Omental fat pad (tissue), 4 donors: ENCODE measurements at places on chromosomes 2 and 18. TPM values are rescaled to one million over a fixed set of nuclear protein-coding genes. Genes with fewer than 3 reads are reported as not detected.

- DNase-seq = no peak
Measured at GRCh38 chr2:98507891-98508708, 63.4 kb downstream of the INPP4A start.

DNA sequence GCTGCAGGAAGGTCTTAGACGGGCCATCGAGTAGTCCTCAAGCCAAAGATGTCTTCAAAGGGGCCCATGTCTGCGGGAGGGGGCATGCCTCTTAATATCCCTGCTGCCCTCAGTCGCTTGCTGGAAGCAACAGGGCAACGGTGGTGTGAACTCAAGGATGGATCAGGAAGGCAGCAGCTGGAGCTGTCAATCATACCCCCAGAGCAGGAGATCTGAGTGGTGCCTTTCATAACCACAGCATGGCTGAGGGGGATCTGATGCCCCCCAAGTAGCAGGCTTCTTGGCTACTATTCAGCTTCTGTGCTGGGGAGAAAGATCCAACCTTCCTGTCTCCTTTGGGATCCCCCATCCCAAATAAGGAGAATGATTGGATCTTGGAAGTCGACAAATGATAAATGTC is 46.4 kb downstream of the INSIG2 start:
- no peak for DNase-seq

GRCh38 chr2:23601301-23601965 is 216.5 kb downstream of the KLHL29 start:
- no peak for DNase-seq

DNA sequence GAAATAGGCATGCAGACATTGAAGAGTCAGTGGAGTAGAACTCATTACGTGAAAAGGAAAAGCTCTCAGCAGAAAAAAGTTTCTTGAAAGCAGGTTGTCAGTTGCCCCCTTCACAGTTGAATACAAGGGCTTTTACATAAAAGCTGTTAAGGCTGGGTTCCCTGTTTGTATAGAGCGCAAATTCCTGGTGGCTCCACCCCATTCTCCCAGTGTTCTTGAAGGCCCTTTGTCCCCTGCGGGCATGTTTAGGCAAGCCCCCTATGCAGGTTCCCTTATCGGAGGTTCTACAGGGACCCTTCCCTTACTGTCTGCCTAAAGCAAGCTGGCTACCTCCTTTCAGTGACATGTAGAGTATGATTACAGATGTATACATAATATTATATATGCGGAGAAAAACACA is 497.2 kb upstream of the SYT4 start:
- DNase-seq = no peak

DNA sequence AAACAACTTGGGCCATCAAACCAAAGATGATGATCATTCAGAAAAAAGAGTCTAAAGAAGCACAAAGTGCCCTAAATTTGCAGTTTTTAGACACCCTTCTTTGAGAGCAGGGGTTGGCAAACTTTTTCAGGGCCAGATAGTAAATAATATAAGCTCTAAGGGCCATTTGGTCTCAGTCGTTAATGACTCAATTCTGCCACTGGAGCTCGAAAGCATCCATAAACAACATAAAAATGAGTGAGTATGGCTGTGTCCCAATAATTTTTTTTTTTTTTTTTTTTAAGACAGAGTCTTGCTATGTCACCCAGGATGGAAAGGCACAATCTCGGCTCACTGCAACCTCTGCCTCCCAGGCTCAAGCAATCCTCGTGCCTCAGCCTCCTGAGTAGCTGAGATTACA is 152.3 kb downstream of the DTNB start:
- no peak for DNase-seq

GRCh38 chr2:119367472-119368099 is 809 bp downstream of the DBI start:
- no peak for DNase-seq

DNA sequence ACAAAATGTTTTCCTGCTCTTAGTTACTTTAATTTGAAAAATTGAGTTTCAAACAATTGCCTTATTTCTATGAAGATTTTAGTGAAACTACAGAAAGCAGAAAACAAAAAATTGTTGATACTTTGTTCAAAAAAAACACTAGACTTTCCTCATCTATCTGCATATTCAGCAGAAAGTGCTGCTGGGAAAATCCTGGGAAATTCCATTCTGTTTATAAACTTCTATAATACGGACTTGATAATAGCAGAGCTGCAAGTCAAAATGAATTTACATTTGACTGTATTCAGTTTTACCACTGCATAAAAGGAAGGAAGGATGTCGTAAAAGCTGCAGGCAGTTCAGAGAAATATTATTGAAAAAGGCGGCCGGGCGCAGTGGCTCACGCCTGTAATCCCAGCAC is 24.9 kb upstream of the ERICH2 start:
- DNase-seq = no peak

DNA sequence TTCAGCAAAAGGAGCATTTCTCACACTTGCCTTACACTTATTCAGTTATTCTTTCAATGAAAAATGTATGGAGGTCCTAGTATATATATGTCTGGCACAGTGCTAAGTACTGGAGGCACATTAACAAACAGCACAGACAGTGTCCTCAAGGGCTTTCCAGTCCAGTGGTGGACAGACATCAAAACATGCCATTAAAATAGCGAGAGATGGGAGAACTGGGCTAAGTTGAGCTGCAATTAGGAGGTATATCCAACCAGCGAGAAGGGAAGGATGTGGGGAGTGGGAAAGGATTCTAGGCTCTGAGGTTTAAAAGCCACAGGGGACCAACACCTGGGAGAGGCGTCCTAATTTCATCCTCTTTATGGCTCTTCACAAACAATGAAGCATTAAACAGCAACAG is 127.5 kb upstream of the TTC39C start:
- no peak for DNase-seq

GRCh38 chr18:68402784-68403183 is 312.1 kb downstream of the TMX3 start:
- no peak for DNase-seq

GRCh38 chr18:76233876-76234675 is 261.0 kb downstream of the ZNF516 start:
- no peak for DNase-seq

DNA sequence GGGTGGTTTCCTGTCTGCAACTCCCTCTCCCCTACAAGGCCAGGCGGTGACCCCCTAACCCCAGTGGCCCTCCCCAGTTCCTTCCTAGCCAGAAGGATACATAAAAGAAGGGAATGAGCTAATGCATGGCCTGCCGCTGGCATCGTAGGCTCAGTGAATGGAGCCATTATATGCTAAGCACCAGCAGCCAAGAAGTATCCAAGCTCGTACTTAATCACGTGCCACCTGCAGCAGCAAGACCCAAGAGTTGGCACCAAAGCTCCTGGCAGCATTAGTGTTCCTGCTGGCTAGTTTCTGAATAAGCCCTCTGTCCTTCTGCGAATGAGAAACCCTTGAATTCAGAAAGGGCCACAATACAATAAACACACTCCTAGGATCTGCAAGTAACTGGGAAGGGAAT is 4.3 kb downstream of the DBI start:
- DNase-seq = no peak

DNA sequence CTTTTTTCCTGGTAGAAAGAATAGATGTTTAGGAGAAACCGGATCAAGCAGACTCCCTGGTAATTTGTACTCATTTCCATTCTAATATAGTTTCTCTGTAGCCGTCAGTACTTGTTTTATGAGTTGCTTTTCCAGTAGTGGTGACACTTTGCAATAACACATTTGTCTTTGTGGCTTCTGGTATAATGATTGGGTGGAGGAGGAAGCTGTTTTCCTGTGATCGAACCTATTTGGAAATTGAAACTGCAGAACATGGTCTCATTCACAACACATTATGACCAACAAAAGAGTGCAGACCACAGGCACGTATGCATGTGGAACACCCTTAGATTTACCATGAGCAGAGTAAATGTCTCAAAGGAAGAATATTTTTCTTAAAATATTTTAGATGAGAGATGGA is 7.6 kb upstream of the SERPINB12 start:
- no peak for DNase-seq

DNA sequence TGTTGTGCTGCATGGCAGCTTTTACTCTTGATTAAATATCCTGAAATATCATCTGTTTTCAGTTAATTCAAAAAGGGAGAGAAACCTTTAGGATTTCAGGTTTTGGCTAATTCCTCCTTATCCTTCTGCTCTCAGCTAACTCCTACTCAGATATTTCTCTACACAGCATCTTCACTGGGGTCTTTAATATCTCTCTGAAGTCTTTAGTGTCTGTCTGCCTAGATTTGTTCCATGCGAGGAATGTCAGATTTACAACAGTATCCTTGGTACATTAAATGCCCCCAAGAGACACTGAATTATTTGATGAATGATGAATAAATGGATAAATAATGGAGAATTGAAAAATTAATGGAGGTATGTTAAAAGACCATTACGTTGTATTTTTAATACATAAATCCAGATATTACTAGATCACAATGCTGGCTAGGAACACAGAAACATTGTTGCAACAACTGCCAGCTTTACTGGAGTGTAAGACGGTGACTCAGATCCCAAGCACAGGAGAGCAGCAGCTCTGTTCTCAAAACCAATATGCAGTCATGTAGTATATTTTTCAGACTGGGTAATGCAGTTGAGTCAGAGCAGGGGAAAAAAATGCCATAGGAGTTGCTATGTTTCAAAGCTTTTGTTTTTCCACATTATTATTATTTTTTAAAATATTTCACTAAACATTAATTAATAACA is 388.0 kb upstream of the SYT4 start:
- DNase-seq = no peak

- DNase-seq = no peak
Measured at GRCh38 chr2:171146633-171147032, 14.1 kb downstream of the TLK1 start.

DNA sequence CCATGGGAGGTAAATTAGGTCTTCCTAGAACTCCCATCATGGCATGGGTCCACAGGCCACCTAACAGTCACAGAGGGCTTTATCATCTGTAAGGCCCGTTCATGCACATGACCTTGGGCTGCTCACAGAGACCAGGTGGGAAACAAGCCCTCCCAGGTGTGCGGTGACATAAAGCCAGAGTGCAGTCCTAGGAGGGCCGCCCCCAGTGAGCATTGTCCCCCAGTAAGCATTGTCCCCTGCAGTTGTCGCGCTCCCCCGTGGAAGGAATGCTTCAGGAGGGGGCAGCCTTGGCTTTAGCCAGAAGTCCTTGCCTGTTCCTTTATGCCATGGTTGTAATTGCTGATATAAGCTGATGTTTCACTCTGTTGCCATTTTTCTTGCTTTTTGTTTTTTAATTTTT is 41.7 kb upstream of the LYPD6B start:
- no peak for DNase-seq

DNA sequence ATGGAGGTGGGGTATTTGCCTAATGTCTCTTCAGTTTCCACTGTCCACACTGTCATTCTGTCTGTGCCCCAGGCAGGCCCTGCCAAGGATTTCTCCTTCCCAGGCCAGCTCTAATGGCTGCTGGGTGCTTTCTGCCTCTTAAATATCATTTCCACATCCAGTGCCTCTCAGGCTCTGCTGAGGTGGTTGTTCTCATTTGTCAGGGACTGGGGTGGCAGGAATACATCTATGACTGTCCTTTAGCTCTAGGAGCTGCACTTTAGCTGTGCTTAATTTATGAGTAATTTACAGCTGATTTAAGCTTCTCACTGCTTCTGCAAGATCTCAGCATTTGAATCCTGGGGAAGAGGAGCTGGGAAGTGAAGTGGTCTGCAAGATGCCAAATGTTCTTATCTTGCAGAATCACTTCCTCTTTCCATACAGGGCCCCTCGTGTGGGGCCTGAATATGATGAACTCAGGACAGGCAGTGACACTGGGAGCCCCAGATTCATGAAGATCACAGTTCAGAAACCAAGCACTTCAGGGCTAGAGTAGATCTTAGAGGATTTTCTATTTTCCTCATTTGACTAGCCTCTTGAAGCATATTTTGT is 150.2 kb downstream of the FSHR start:
- no peak for DNase-seq

The ATOH8 gene
- total RNA-seq = 210 TPM

The SLC35F6 gene
- 84.9 TPM for total RNA-seq

The CLEC4F gene
- not detected for total RNA-seq

The MALL gene
- 17.0 TPM for total RNA-seq

The PAIP2B gene
- 3.0 TPM for total RNA-seq

The DCDC2C gene
- total RNA-seq = 0.31 TPM

The C2orf15 gene
- not detected for total RNA-seq

The TWIST2 gene
- total RNA-seq = 90.8 TPM

The SPOPL gene
- total RNA-seq = 28.3 TPM

The USP37 gene
- total RNA-seq = 15.3 TPM

The TSN gene
- total RNA-seq = 37.2 TPM

The SIGLEC15 gene
- not detected for total RNA-seq
